ENCODE measurements at places on chromosomes 12 and 14. TPM values are rescaled to one million over a fixed set of nuclear protein-coding genes. Genes with fewer than 3 reads are reported as not detected.

The C12orf50 gene
- not detected for total RNA-seq

The NUAK1 gene
- 37.0 TPM for total RNA-seq

GRCh38 chr12:14714437-14714836, 18.0 kb upstream of the GUCY2C start:
- no peak for DNase-seq

- DNase-seq: no peak
Observed at GRCh38 chr12:107475900-107476299, 209.7 kb upstream of the PWP1 start.

GRCh38 chr12:45731190-45731775, 1.8 kb downstream of the ARID2 start:
- no peak for DNase-seq

DNA sequence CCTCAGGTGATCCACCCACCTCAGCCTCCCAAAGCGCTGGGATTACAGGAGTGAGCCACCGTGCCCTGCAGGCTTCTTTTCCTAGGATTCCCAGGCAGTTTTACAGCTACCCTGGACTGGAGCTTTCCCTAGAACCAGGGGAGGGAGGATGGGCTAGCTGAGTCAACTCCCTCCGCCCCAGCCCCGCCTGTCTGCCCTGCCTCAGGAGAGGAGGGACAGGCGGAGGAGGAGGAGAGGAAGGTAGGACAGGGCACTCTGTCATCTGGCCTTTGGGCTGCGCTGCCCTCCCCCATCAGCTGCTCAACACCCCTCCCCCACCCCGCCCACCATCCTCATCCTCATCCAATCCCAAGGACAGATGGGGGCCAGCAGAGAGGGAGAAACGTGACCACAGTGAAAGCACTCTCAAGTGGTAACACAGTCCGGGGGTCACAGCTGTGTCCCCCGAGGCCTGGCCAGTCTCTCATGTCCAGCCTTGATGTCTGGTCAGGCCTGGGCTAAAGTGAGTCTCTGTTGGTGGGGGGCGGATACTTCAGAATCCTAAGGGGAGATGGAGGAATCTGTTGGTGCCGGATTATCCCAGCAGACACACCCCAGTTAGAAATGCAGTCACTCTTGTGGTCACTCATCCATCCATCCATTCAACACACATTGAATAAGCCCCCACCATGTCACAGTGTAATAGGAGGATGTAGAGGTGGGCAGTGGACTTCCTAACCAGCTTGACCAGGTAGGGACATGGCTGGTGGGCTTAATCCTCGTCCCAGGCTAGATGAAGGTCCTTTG, 12.3 kb downstream of the FIGNL2 start:
- no peak for DNase-seq

DNA sequence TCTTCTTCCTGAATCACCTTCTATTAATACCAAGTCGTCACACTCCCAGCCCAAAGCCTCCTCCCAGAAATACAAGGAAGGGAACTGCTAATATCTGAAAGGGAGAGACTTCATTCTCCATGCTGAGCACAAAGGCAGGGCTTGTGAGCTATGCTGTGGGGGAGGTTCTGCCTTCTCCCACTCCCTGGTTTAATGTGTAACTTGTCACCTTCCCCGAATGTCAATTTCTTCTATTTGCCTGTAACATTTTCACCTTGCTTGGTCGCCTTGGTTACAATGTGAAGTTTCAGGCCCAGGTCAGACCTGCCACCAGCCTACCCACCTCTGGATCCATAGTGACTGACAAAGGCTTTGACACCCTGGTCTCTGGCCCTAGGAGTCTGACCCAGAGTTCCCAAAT, 82.0 kb upstream of the ESRRB start:
- DNase-seq: no peak

GRCh38 chr12:120534703-120535655, 823 bp downstream of the RNF10 start:
- peak; percentile 26 for DNase-seq

- no peak for DNase-seq
Observed at GRCh38 chr14:37508503-37508902, 86.5 kb downstream of the FOXA1 start.

DNA sequence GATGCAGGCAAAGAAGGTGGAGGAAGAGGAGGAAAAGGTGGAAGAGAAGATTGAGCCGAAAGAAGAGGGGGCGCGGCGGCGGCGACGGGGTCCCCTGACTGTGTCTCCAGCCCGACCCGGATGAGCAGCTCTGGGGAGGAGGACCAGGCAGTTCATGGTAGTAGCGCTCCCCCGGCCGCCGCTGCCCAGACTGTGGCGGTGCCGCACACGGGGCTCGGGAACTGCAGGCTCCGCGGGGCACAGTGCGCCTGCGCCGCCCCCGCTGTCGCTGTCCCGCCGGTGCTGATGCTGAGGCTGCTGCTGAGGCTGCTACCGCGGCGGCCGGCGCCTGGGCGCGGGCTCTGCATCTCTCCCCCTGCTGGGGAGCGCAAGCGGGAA, at the start of gene KCNH5:
KCNH5 (minus strand) TSS at position 225 of the 378 bp plus-strand sequence. CDS start 272 bp downstream, outside the sequence.
- no peak for DNase-seq

GRCh38 chr12:100329800-100330199, 27.1 kb upstream of the SLC17A8 start:
- DNase-seq: no peak

- DNase-seq: no peak
Observed at GRCh38 chr12:71303199-71303598, 136.4 kb upstream of the LGR5 start.

- no peak for DNase-seq
Observed at GRCh38 chr12:26564391-26564790, 268.6 kb downstream of the ITPR2 start.

Measured in heart right ventricle (tissue), 16 donors.